WTC11 (cell line): ENCODE measurements at places on chromosomes 7 and 10.

DNA sequence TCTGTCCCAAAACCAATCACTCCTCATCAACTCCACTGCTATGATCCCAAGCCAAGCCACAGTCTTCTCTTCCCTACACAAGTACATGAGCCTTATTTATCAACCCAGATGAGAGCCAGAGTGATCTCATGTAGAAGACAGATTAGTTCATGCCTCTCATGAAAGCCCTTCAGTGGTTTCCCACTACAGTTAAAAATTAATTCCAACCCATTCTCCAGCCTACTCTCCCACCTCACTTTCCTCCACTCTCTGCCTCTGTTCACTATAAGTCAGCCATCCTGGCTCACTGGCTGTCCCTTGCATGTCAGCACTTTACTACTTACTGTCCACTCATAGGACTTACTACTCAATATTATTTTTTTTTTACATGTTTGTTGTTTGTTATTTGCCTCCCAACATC lies 67.3 kb downstream of the CACUL1 start:
- no peak for DNase-seq

DNA sequence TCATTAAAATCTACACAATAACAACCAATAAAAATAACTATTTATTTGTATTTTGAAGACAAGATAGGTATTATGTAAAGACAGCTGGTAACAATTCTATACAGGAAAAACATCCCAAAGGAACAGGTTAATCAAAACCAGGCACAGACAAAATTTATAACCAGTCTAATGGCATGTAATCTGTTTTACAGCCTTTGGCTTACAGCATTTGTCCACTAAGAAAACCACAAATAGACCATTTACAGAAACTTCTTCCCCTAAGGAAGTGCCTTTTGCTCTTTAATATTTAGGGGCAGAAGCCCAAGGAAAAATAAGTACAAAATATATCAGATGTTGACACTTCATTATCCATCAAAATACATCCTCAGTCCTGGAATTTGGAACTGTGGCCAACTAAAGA lies 65.0 kb downstream of the SVIL start:
- no peak for DNase-seq

GRCh38 chr10:124743191-124744101 lies 732 bp downstream of the FAM53B start:
- DNase-seq: peak; percentile 49

- DNase-seq: no peak
Measured at GRCh38 chr10:126199221-126199998, 188.9 kb downstream of the ADAM12 start.

- DNase-seq: no peak
Measured at GRCh38 chr7:92360387-92360786, 86.9 kb upstream of the GATAD1 start.

DNA sequence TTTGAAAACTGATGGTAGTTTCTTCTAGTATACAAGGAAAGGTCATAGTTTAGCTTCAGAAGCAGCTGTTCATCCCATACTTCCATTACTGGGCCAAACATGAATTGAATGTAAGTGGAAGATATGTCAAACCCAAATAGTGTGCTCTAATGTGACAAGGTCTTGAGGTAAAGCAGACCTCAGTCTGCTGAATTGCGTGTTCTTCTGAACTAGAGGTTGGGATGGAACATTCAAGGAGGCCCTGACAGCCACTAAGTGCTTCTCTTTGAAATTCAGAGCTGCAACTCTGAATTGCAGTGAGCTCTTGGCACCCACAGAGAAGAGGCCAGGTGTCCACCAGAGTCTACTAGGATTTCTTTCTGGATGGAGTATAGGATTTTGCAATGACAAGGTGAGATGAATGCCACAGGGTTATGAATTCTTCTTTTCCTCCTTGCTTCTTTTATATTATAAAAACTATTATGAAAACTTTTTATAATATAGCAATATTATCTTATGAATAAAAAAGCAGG lies 98.5 kb downstream of the IDE start:
- DNase-seq: no peak

- no peak for DNase-seq
Measured at GRCh38 chr10:69318867-69319727, 40.8 kb downstream of the HK1 start.

DNA sequence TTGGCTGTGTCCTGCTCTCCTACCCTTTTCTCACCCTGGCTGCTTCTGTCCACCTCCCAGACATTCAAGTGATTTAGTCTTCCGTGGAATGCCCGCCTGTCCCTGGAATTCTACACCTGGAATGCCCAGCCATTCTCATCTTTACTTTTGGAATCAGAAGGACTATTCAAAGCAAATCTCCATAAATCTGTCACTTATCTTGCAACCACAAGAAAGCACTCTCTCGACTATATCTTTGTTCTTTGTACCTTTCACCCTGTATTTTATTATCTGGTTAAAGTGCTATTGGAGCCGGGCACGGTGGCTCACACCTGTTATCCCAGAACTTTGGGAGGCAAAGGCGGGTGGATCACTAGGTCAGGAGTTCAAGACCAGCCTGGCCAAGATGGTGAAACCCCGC lies 79.3 kb upstream of the KMT2E start:
- no peak for DNase-seq

DNA sequence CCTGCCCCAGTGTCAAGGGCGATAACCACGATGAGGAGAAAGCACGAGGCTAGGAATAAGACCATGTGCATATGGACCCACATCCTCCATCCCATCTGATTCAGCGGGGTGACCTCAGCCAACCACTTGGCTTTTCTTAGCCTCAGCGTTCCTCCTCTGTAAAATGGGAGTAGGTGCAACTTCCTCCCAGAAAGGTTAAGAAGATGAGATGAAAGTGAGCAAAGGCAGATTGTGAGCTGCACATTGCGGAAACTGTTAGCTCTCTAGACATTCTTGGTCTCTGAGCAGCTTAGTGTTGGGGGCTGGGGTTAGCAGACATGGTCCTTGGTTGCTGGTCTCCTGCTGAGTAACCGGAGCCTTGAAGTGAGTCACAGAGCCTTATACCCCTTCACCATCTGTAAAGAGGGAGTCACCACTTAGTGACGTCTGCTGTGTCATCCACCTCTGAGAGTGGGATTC lies 497.3 kb upstream of the GALNT17 start:
- DNase-seq: no peak

GRCh38 chr7:142690554-142691182 lies 58.6 kb upstream of the PRSS1 start:
- DNase-seq: no peak

DNA sequence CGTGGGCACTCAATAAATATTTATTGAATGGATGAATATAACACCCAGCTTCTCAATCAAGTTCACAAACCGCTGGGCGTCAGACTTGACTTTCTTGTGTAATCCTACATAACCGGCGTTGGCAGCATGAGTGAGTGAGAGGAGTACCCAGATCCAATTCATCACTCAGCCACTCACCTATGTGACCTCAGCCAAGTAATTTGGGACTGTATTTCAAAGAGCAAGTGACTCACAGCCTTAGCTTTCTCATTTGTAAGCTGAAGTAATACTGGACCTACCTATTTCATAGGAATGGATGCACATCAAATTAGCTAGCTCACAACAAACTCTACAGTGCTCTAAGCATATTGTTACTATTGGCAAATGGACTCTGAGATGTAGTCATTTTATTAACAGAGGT lies 53.8 kb upstream of the FAM204A start:
- DNase-seq: no peak

DNA sequence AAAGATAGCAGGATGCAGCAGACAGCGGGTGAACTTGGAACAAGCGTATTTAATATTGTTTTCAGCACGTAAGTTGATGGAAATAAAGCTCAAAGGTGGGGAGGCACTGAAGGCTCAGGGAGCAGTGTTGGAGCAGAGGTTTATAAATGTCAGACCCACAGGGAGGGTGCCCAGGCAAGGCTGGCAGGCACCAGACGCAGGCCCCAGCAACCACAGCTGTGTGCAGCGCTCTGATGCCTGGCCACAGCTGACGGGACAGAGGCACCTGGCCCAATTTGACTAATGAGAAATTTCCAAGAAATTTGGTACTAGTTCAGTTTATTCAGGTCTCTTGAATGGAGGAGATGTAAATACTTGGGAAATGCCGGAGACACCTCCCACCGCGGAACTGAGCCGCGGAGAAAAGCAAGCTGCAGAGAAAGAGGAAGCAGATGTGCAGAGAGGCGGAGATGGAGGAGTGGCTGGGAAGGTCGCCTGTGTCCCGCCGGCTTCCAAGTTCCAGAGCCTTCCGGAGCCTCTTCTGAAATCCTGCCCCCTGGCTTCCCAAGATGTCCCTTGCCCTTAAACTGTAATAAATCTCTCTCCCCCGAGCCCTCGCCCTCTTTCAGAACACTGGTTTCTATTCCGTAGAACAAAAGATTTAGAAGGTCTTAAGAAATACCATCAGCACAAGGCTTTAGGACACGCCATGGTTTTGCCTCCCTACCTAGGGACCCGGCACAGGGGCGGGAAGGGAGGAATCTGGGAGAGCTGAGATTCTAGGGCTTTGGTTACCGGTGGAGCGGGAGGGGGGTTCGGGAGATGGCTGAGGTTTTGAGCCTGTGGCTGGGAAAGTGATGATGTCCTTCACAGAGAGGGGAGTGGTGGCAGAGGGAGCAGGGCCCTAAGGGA lies 38.4 kb upstream of the PLXNA4 start:
- DNase-seq: peak; percentile 66

- no peak for DNase-seq
Measured at GRCh38 chr10:77583527-77583926, 54.1 kb downstream of the KCNMA1 start.
